ENCODE measurements at places on chromosomes 7 and 10.

DNA sequence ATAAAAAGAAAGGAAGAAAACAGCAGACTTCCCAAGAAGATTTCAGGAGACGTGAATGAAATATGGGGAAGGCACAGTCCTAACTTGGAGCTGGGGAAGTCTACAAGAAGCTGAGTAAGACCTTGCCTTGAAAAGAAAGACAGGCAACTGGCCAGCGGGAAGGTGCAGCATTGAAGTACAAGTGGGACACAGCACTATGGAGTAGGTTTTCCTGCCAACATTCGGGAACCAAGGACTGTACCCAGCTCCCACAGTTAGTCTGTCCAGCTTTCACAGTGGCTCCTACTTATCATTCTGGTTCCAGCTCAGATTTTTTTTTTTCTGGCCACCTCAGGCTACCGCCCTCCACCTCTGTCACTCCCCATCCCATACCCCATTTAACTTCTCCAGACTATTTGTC lies 10.0 kb downstream of the HPS1 start:
- DNase-seq: no peak

- no peak for DNase-seq
Measured at GRCh38 chr10:538895-539294, 150.6 kb downstream of the DIP2C start.

- peak; percentile 51 for DNase-seq
Measured at GRCh38 chr7:2431260-2431867, 28.0 kb downstream of the CHST12 start.

GRCh38 chr7:64656489-64656888 lies 9.4 kb upstream of the ZNF107 start:
- DNase-seq: no peak

DNA sequence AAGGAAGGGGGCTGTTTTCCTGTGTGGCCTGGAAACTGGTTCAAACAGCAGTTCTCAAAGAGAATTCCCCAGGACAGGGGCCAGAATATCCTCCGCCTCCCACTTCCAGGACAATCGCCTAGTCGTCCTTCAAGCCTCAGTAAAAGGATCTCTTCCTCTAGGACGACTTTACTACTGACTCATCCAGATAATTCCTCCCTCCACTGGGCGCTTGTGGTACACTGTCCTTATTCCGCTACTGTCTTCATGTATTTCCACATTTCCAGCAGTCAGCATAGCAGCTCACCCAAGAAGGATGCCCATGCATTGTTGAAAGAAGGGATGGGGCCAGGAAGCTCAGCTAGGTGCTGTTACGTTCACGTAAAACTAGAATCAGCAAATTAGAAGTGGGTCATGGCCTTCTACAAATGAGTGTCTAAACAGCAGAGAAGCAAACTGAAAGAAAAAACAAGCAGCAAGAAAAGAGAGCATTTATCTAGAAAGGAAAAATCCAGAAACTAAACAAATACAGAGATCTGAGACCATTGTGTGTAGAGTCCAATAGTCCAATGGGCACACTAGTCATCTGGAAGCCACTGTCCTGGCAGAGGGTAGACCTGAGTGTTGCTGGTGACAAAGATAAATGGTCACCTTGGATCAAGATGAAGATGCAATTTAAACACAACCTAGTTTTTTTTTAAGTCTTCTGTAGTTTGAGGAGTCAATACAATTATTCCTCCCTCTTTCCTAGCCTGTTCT lies 26.3 kb downstream of the CLRN3 start:
- no peak for DNase-seq

Measured in CD4-positive, alpha-beta T cell treated with Interleukin-17A for 1 hour (primary cell).